Stimulated activated naive B cell treated with anti-CD40 and anti-IgM and Interleukin-4, amounts not matched to agents 10 μg/mL and 1 μg/mL and 100 μg/mL, for 72 hours (primary cell): ENCODE measurements at places on chromosomes 1 and 21.

- no peak for DNase-seq
These were observed at the start of gene RHBDL2 for GRCh38 chr1:38941527-38942019. Gene RHBDL2 (minus strand): TSS chr1:38941830. CDS start chr1:38919212, 22,618 bp downstream.

GRCh38 chr21:43835861-43836260 lies 29.2 kb upstream of the AGPAT3 start:
- DNase-seq: no peak

GRCh38 chr1:213987422-213987926 lies 299 bp upstream of the PROX1 start:
- DNase-seq: no peak

DNA sequence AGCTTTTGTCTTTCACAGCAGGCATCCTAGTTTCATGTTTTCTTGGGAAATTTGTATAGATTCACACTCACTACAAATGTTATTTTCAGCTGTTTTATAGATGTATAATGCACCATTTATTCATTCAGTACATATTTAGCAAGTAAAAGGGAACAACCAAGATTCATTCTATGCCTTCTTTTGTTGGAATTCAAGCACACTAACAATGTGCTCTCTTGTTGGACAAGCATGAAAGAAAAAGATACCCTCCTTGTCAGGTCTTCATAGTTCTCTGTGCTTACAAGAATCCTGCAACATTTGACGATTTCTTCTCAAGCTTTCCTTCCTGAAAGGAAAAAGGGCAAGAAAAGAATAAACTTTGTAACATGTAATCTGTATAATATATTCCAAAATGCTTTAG lies 456.0 kb downstream of the USP25 start:
- no peak for DNase-seq

GRCh38 chr1:3072391-3073185 lies 3.6 kb downstream of the PRDM16 start:
- DNase-seq: no peak

DNA sequence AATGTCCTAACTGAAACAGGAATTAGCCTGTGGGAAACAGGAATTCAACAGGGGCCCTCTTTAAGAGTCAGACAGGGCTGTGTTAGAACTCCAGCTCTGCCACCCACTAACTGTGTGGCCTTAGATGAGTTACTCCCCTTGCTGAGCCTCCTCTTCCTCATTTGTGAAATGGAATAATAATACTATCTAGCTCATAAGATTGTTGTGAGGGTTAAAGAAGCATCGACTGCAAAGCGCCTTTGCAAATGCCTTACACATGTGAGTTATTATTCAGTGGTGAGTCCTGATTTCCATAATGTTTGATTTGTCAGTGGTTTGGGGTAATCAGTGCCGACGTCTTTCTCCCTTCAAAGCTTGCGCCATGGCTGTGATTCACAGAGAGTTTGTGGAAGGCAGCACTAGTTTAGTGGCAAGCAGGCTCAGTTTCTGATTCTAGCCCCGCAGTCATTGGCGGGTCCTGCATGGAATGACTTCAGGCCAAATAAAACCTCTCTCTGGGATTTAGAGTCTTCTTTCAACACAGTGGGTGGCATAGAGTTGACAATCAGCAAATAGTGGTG lies 388.5 kb downstream of the PLPP3 start:
- no peak for DNase-seq

DNA sequence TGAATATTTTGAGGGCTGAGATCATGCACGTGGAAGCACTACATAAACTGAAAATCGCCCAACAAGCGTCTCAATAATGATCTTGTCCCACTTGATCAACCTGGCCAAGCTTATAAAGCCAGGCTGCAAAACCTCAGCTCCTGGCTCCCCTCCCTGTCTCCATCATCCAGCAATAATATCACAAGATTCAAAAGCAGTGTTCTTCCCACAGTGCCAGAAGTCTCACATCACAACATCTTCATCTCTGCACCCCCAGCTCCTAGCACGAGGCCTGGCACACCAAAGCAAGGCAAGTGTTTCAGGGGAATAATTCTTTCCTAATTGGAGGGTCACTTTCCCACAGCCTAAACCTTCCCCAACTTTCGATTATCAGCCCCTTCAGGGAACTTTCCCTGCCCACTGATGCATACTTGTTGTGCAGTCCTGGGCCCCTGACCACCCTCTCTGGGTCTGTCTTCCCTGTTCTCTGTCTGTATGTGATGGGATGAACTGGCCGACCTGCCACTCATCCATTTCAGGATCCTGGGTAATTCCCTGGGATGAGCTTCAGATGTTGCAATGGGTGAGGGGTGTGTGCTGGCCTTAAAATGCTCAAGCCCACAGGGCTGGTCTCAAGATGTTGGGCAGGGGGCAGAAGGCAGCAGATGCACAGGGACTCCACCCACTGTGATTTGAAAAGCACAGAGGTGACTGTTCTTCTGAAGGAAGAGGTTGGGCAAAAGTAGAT lies 129.0 kb downstream of the DMRTB1 start:
- DNase-seq: no peak

DNA sequence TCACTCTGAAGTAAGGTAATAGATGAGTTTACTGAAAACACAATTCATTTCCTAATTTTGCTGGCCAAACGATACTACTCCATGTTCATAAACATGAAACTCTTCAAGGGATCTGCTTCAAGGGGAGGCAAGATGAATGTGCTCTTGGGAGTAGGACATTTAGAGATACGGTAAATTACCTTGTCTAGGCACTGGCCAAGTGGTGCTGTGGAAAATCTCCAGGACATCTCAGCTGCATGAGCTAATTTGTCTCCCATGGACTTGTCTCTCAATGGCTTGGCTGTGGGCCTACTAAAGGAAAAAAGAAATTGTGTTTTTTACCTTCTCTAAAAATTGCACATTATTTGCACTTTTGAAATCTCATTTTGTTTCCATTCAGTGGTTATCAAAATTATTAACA lies 780.6 kb downstream of the LTN1 start:
- DNase-seq: no peak

- no peak for DNase-seq
These were observed 137.8 kb downstream of the AKT3 start for GRCh38 chr1:243712242-243712641.

- DNase-seq: no peak
These were observed 3.3 kb downstream of the GLIS1 start for GRCh38 chr1:53735681-53736080.

- no peak for DNase-seq
These were observed 7.9 kb downstream of the TINAGL1 start for GRCh38 chr1:31583995-31584868.
